ENCODE measurements at places on chromosomes 2 and 18.

- no peak for DNase-seq
These were observed 157.3 kb downstream of the CDCA7 start for GRCh38 chr2:173511942-173512341.

DNA sequence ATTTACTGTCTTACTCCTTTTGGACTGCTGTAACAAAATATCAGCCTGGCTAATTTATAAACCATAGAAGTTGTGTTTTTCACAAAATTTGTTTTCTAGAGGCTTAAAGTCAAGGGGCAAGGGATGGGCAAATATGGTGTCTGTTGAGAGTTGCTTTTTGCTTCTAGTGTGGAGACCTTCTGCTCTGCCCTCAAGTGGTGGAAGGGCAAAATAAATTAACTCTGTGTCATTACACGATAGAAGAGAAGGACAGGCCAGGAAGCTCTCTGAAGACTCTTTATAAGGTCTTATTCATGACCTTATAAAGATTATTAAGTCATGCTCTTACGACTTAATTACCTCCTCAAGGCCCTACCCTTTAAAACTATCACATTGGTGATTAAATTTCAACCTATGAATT is 181.2 kb upstream of the LRATD1 start:
- DNase-seq, result no peak

DNA sequence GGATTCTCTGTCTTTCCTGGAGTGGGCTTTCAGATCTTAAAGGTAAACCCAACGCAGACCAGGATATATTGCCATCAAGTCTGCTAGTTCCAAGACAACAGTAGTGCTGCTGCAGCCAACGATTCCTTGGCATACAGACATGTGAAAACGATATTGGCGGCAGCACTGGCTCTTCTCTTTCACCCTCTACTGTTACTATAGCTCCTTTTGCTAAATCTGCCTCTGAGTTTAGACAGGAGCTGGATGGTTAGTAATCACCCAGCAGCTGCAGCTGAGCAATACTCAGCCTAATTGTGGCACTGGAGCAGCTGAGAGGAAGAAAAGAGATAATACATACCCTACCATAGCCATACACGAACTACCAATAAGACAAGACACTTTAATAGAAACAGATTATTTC is 4.0 kb downstream of the YES1 start:
- peak; percentile 0 for DNase-seq

DNA sequence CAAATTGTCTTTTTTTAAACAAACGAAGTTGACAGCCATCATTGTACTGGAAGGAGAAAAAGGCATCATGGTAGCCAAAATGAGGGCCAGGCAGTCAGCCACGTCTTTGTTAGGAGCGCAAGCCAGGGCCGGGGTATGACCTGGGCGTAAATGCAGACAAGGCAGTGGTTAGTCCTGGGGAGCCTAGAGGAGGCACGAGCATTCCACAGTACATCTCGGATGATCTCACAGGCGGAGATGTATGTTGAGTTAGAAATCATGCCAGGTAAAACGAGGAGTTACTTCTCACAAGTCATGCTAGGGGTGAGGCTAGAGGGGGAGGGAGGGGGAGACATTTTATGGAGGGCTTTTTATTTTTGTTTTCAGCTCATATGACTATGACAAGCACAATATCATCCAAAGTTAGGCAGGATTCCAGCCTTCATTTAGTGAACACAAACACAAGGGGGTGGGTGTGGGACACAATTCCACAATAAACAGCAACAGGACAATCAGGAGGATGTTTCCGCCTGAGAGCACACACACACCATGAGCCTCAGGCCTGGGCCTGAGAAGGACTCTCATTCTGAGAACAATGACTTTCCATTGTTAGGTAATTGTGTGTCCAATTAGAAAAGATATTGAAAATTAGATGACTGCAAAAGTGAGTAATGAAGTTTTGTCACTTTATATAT is 64.4 kb upstream of the PGAP1 start:
- no peak for DNase-seq

DNA sequence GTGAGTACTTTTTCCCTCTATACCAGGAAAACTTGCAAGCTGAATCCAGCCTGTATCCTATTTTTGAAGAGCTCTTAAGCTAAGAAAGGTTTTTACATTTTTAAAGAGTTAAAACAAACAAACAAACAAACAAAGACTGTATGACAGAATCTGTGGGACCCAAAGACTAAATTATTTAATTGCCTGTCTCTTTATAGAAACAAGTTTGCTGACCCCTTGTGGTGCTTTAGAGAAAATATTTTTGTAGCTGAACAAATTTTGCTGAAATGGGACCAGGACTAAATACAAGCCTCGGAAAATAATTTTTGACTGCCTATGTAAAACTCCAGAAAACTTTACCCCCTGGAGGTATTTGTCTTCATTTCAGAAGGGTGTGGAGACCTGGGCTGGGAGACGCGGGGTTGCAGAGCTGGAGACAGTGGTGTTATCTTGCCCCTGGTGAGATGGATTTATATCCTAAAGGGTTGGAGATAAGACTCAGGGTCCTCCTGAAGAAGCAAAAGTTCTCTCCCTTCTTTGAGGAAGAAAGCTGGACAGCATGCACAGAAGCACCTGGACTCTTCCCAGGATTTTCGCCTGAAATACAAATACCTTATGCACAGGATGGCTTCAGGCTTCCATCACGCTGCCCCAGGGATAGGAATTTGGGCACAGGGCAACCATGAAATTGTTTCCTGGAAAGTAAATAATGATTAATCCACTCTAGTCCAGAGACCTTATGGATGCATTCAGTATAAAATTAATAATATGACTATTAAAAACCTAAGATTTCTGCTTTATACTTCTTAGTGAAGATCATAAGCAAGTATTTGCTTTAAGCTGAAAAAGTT is 54.3 kb downstream of the TMX3 start:
- DNase-seq, result peak; percentile 59

Measured in NCI-H1694 (cell line).